ENCODE measurements at places on chromosomes 13 and 19.

GRCh38 chr13:80083081-80083852, 257.7 kb downstream of the SPRY2 start:
- no peak for DNase-seq

DNA sequence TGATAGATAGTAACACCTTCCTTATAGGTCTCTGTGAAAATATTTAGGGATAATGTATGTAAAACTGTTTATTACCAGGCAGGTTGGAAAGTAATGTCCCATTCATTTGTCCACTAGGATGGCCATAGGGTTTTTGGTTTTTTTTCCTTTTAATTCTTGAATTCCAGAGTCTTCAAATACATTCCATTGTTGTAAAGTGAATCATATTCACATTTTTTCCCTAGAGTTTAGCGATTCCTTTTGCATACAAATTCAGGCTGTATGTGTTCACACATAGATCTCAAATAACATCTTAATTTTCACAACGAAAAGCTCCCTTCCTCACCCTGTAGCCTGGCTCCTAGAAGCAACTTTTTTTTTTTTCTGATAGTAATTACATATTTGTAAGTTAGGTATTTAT, 1.8 kb upstream of the ZNF557 start:
- no peak for DNase-seq

DNA sequence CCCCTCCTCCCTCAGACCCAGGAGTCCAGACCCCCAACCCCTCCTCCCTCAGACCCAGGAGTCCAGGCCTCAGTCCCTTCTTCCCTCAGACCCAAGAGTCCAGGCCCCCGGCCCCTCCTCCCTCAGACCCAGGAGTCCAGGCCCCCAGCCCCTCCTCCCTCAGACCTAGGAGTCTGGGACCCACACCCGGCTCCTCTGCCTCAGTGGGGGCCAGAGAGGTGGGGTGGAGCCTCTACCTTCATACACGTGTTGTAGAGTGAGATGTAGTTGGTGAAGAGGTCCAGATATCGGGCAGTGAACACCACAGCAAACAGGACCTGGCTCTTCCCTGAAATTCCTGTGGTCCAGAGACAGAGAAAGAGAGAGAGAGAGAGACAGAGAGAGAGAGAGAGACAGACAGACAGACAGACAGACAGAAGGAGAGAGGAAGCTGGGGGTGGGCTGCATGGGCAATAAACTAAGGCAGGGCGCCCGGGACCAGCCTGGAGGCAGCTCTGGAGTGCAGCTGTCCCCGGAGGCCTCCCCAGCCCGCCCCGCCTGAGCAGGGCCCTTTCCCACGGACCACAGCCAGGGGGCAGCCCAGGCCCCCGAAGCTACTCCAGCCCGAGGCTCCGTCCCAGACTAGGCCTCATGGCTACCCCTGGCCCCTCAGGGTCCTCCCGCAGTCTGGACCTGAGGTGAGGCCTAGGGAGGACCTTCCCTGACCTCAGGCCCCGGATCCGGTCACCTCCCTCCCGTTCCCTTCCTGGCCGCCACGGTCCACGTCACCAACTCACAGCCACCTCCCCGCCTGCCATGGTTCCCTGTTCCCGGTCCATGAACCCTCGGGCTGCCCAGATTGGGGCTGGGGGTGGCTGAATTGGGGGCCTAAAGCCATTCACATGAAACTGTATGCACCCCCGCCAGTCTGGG, 907 bp downstream of the KDELR1 start:
- peak; percentile 81 for DNase-seq

DNA sequence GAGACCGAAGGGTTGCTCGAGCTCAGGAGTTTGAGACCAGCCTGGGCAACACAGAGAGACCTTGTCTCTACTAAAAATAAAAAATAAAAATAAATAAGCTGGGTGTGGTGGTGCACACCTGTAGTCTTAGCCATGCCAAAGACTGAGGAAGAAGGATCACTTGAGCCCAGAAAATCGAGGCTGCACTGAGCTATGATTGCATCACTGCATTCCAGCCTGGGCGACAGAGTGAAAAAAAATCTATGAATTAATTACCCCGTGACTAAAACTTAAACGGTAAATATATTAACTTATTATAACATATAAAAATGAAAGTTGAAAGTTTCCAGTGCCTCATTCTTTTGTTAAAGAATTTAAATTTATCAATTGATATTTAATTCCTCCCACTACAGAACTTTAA, 273.7 kb downstream of the KLF12 start:
- no peak for DNase-seq

DNA sequence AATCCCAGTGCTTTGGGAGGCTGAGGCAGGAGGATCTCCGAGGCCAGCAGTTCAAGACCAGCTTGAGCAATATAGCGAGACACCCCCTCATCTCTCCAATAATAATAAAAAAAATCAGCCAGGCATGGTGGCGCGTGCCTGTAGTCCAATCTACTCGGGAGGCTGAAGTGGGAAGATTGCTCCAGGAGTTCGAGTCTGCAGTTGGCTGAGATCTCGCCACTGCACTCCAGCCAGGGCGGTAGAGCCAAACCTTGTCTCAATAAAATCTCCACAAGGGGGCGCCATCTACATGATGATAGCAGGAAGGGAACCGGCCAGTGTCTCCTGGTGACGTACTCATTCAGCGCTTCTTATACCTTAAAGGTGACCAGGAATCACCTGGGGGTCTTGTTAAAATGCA, 13.6 kb upstream of the C5AR1 start:
- DNase-seq: peak; percentile 88

DNA sequence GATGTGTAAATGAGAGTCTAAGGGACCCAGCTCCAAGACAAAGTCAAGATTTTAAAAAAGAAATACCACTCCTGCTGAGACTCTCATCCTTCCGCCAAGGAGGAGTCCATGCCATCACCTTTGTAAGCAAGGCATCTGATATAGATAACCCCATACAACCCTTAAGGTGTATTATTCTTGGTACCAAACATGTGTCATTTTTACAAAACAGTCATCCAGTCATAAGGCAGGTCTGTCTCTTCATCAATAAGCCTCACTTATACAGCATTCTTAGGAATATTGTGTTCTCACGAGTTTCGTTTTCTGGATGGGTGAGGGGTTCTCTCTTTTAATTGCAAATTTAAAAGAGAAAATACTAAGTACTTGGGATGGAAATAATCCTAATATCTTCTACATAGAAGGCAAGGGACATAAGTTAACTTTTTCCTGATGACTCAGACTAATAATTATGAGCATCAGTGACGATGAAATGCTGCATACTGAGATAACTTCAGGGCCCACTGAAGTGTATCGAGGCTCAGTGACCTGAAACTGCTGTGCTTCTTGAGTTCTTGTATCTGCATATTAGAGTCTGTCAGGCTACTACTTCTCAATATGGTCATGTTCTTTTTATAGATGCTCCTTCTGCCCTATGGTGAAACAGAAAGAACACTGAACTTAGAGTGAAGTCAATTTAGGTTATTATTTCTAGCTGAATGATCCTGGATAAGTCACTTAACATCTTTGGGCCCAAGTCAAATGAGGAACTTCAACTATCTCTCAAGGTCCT, 166.6 kb downstream of the KLF12 start:
- DNase-seq: no peak

GRCh38 chr13:69474011-69474685, 633.5 kb upstream of the ATXN8OS start:
- DNase-seq: no peak

DNA sequence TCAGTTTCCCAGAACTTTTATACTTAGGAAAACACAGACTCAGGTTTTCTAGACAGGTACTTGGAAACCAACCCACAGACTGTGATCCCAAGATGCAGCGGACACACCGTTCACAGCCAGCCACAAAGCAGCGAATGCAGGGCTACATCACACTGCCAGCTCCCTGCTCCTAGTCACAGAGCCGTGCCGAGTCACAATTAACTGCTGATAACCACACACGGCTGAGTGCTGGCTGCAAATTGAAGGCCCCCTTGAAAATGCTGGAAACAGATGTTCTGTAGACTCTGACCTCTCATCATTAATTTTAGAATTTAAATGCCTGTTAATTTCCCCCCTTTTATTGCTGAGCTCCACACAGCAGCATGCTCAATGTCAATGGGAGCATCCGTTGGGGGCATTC, 78.6 kb upstream of the SIAH3 start:
- DNase-seq: no peak

DNA sequence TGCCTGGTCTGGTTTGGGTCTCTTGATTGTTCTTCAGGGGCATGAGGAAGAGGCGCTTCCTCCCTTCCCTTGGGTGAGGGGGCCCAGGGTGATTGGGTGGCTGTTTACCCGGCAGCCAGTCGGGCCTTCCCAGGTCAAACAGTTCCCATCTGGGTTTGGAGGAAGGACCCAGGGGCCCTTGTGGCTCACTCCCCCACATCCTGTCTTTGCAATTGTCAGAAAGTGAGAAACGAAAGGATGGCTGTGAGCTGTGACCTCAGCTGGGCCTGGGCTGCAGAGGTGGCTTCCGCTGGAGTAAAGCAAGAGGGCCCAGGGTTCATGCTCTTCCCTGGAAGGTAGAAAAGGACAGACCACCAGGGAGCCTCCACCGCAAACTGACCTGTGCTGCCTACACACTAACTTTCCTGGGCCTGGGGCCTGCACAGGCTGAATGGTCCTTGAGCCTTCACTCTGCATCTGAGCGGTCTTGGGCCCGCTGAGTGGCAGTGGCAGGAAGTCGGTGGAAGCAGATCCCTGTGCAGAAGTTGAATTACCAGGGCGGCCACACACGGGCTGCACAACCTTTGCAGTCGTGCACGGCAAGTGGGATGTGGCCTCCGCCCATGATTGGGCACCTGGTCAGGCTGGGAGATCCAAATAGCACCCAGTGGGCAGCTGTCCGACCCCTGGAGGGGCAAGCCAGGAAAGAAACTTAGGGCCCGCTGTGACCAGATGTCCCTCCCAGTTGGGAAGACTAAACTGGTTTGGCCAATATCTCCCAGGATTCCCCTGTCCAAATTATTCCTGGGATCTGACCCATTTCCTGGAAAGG, 5.3 kb upstream of the CD79A start:
- DNase-seq: no peak

DNA sequence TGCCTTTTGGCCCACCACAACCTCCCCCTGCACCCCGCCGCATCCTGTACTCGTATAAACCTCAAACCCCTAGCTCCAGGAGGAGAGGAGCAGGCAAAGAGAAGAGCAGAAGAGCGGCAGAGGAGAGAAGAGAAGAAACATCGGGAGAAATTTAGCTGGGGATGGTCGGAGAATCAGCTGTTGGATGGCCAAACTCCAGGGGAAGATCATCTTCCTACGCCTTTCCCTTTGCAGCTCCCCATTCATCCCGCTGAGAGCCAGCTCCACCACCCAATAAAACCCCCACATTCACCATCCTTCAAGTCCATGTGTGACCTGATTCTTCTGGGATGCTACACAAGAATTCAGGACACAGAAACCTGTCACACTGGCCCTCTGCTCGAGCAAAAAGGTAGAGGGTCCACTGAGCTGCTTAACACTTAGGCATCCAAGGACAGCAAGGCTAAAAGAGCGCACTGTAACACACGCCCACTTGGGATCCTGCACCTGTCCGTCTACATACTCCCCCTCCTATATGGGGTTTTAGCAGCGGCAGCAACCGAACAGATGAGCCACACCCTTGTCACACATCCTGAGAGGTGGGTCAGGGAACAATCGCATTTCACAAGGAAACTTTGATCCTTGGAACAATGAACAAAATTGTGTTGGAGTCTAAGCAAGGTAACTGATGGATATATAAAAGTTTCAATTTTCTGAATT, 51.6 kb upstream of the MIR17HG start:
- DNase-seq: no peak

- no peak for DNase-seq
Observed at GRCh38 chr19:23516266-23516665, 121.0 kb upstream of the ZNF91 start.

- DNase-seq: peak; percentile 61
Observed at GRCh38 chr19:13055213-13056051, 47.2 kb downstream of the LYL1 start.

DNA sequence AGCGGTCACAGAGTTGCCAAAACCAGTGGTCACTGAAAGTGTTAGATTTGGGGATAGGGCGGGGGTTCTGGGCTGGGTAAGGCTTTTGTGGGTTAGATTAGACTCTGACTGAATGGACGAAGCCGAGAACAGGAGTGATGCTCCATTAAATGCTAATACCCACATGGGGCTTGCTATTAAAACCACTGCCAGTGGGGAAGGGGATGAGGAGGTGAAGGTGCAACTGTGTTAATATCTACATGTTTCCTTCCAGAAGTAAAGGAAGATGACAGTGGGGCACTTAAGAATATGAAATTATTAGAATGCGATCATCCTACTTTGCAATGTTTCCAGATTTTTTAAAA, 573 bp upstream of the ZNF614 start:
- DNase-seq: no peak

- no peak for DNase-seq
Observed at GRCh38 chr13:36979361-36980050, 19.6 kb downstream of the ALG5 start.

GRCh38 chr19:43152214-43152613, 34.1 kb downstream of the PSG5 start:
- no peak for DNase-seq

DNA sequence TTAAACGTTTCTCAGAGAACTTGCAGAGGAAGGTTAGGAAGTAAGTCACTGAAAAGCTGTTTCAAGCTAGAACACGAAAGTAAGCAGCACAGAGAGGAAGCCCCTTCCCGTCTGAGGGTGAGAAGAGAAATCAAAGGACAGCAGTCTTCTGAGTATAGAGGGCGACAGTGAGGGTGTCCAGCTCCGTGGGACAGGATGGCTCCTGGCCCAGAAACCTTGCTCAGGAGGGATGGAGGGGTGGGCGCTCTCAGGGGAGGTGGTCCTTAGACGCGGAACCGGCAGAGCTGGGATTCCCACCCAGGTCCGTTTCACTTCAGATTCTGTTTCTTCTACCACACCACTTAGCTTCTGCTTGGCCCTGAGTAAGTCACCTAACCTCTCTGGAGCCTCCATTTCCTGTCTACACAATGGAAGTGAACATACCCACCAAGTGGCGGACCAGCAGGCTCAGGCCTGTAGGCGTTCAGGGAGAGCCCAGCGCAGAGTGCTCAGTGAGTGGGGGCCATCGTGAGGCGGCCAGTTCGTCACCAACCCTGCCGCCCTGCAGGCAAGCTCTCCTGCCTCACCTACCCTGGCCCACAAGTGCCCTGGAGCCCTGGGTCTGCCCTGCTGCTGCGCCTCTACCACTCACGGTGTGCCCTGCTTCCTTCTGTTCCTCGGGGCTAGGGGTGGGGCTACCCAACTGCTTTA, 5.5 kb upstream of the RSPH6A start:
- DNase-seq: no peak

DNA sequence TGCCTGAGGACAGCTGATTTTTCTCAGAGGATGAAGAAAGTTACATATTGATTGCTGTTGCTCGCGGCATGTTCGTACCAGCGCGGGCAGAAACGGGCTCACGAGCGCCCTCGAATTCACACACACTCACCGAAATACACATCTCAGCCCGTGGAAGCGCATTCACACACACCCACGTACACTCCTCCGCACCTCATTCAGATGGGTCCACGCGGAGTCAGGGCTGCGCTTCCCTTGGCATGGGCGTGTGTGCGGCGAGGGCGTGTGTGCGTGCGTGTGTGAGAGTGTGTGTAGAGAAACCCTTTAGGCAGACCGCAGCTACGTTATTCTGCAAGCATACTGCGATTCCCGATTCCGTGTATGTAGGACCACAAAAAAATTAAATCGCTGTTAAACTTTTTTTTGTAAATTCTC, 2.1 kb upstream of the PCDH17 start:
- DNase-seq: no peak
